ENCODE measurements at places on chromosomes 3 and 15. TPM values are rescaled to one million over a fixed set of nuclear protein-coding genes. Genes with fewer than 3 reads are reported as not detected.
A peak's percentile ranks its signal among the peaks of the same experiment; 100 is the strongest.

- DNase-seq = no peak
- H3K4me1 ChIP-seq = no peaks in the 10 kb centered on the region
- no peaks in the 10 kb centered on the region for H3K27me3 ChIP-seq
- no peak overlapping the region for H3K27ac ChIP-seq
- H3K4me3 ChIP-seq = no peak overlapping the region
These were observed 485.4 kb downstream of the CNTN6 start for GRCh38 chr3:1578124-1578806.

DNA sequence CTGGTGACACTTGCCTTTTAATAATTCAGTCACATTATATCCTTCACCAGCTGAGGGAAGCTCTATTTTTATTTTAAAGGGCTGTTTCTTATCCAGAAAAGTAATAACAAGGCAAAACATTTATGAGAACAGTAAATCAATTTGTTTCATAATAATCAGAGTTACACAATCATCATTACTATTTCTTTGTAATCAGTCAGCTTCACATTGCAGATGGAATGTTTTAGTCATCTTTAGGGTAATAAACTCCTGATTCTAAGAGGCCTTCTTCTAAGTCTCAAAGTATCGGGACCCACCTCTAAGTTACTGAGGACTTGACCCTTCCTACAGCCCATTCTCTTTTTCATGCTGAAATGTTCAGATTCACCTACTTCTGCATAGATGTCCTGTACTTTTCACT is 298.3 kb upstream of the TGFBR2 start:
- H3K4me3 ChIP-seq = no peak overlapping the region
- H3K36me3 ChIP-seq = no peaks in the 10 kb centered on the region
- no peak overlapping the region for H3K27ac ChIP-seq
- no peaks in the 10 kb centered on the region for H3K4me1 ChIP-seq
- peaks cover 5% of the 10 kb centered on the region for H3K27me3 ChIP-seq

DNA sequence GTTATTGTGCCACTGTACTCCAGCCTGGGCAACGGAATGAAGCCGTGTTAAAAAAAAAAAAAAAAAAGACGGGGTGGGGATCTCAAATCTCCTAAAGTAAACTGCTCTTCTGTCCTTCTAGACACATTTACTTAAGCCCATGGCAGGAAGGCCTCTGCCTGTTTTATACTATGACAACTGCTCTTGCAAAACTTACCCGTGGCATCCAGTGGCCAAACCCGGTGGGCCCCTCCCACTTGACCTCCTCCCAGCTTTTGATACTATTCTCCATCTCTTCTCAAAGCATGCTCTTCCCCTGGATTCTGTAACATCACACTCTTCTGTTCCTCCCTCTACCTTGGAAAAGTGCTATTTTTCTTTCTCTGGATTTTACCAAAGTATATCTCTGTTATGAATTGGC is 112.2 kb downstream of the RFTN1 start:
- H3K27me3 ChIP-seq = no peaks in the 10 kb centered on the region
- no peak overlapping the region for H3K27ac ChIP-seq
- DNase-seq = no peak
- H3K36me3 ChIP-seq = peaks cover 12% of the 10 kb centered on the region
- H3K4me3 ChIP-seq = no peak overlapping the region

DNA sequence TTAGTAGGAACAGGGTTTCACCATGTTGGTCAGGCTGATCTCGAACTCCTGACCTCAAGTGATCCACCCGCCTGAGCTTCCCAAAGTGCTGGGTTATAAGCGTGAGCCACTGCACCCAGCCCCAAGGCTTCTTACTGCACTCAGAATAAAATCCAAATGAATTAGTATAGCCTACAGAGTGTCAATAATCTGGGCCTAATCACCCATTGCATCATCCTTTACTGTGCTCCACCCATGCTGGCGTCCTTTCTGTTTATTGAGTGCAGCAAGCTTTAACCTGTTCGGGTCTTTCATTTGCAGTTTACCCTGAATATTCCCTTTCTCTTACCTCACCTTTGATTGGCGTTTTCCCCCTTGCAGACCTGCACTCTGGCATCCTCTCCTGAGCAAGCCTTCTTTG is 77.7 kb downstream of the CEP63 start:
- no peaks in the 10 kb centered on the region for H3K27me3 ChIP-seq
- no peak overlapping the region for H3K27ac ChIP-seq
- no peak for DNase-seq
- no peak overlapping the region for H3K4me3 ChIP-seq

GRCh38 chr3:155356594-155357370 is 63.3 kb upstream of the STRIT1 start:
- no peak for DNase-seq
- H3K27me3 ChIP-seq = peaks cover 38% of the 10 kb centered on the region
- H3K27ac ChIP-seq = no peak overlapping the region
- H3K36me3 ChIP-seq = peaks cover 3% of the 10 kb centered on the region

DNA sequence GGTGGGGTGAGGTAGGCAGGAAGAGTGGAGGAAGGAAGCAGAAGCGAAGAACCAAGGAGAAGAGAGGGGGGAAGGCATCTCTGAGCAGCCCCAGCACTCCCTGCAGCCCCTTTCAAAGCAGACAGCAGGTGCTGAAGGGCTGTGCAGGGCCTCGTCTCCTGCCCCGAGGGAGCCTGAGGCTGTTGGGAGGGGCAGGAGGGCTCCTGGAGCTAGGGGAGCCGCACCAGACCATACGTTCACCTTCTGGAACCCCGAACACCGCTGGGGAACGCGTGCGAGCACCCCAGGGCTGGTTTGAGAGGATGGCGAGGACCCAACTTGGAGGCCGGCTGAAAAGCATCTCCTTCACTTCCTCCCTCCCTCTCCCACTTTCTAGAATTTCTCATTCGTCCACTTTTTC is 259.8 kb downstream of the FAM43A start:
- no peak overlapping the region for H3K27ac ChIP-seq
- H3K4me3 ChIP-seq = no peak overlapping the region
- H3K4me1 ChIP-seq = peaks cover 5% of the 10 kb centered on the region
- H3K27me3 ChIP-seq = peaks cover 21% of the 10 kb centered on the region
- DNase-seq = no peak
- peaks cover 5% of the 10 kb centered on the region for H3K36me3 ChIP-seq

- no peak for DNase-seq
- peaks cover 6% of the 10 kb centered on the region for H3K36me3 ChIP-seq
- peak overlapping the region; percentile 61 for H3K27ac ChIP-seq
- H3K4me3 ChIP-seq = no peak overlapping the region
These were observed 33.1 kb downstream of the ARIH2 start for GRCh38 chr3:48951764-48952163.

The CACNA1D gene
- 0.57 TPM for total RNA-seq

DNA sequence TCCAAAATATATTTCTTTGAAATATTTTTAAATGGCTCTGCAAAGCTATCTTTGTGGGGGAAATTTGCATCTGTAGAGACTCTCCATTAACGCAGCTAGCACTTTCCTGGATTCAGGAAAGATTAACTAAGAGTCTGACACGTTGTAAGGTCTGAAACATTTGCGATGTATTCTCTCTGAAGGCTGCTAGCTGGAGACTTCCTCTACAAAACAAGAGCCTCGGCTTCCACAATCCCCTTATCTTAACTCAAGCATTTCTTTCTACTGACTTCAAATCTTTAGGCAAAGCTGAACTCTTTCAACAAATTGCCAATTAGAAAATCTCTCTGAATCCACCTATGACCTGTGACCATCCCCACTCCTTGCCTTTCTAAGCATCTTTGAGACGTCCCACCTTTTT is 250.5 kb downstream of the KLF13 start:
- H3K4me1 ChIP-seq = no peaks in the 10 kb centered on the region
- H3K27me3 ChIP-seq = peaks cover 20% of the 10 kb centered on the region
- no peak overlapping the region for H3K4me3 ChIP-seq
- H3K36me3 ChIP-seq = no peaks in the 10 kb centered on the region
- no peak overlapping the region for H3K27ac ChIP-seq
- no peak for DNase-seq

The ESYT3 gene
- total RNA-seq = not detected

- H3K27ac ChIP-seq = no peak overlapping the region
- no peaks in the 10 kb centered on the region for H3K36me3 ChIP-seq
- H3K27me3 ChIP-seq = no peaks in the 10 kb centered on the region
These were observed 10.4 kb downstream of the TMEM44 start for GRCh38 chr3:194622621-194623340.

The LRRC31 gene
- not detected for total RNA-seq

The KNG1 gene
- not detected for total RNA-seq

GRCh38 chr3:38984731-38985130 is 67.0 kb downstream of the SCN11A start:
- H3K36me3 ChIP-seq = no peaks in the 10 kb centered on the region
- H3K4me3 ChIP-seq = no peak overlapping the region
- peaks cover 22% of the 10 kb centered on the region for H3K27me3 ChIP-seq
- DNase-seq = no peak
- H3K27ac ChIP-seq = no peak overlapping the region
- H3K4me1 ChIP-seq = no peaks in the 10 kb centered on the region

- H3K36me3 ChIP-seq = peaks cover 2% of the 10 kb centered on the region
- DNase-seq = no peak
- H3K4me1 ChIP-seq = peaks cover 5% of the 10 kb centered on the region
- H3K4me3 ChIP-seq = no peak overlapping the region
- H3K27ac ChIP-seq = no peak overlapping the region
- H3K27me3 ChIP-seq = no peaks in the 10 kb centered on the region
These were observed 28.4 kb upstream of the AKAP13 start for GRCh38 chr15:85351965-85352364.

The SENP7 gene
- total RNA-seq = 48.3 TPM

GRCh38 chr15:77543159-77543882 is 89.4 kb downstream of the LINGO1 start:
- peaks cover 17% of the 10 kb centered on the region for H3K27me3 ChIP-seq
- DNase-seq = peak; percentile 48
- H3K4me3 ChIP-seq = peak overlapping the region; percentile 83
- H3K27ac ChIP-seq = peak overlapping the region; percentile 75
- H3K4me1 ChIP-seq = peaks cover 12% of the 10 kb centered on the region
- H3K36me3 ChIP-seq = no peaks in the 10 kb centered on the region

The A4GNT gene
- total RNA-seq = not detected

- no peaks in the 10 kb centered on the region for H3K4me1 ChIP-seq
- no peaks in the 10 kb centered on the region for H3K27me3 ChIP-seq
- no peaks in the 10 kb centered on the region for H3K36me3 ChIP-seq
- no peak overlapping the region for H3K4me3 ChIP-seq
These were observed 1002.4 kb upstream of the CADM2 start for GRCh38 chr3:83956431-83956830.

The EXD1 gene
- not detected for total RNA-seq

The SYNPR gene
- not detected for total RNA-seq

DNA sequence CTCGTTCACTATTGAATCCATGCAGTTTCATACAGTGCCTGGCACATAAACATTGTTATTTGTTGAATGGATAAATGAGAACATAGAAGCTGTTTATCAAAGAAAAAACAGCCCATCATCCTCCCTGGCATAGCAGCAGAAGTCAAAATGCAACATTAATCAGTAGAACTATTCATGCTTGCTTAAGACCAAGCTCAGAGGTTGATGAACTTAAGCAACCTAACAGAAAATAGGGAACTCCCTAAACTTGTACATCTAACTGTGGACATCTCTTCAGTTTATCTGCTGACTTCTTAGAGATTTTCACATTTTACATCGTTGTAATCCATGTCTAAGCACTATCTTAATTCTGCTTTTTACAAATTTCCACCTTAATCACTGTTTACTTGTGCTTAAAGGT is 29.2 kb downstream of the SENP8 start:
- H3K4me1 ChIP-seq = peaks cover 5% of the 10 kb centered on the region
- H3K4me3 ChIP-seq = no peak overlapping the region
- peaks cover 26% of the 10 kb centered on the region for H3K27me3 ChIP-seq
- no peak for DNase-seq
- no peak overlapping the region for H3K27ac ChIP-seq

DNA sequence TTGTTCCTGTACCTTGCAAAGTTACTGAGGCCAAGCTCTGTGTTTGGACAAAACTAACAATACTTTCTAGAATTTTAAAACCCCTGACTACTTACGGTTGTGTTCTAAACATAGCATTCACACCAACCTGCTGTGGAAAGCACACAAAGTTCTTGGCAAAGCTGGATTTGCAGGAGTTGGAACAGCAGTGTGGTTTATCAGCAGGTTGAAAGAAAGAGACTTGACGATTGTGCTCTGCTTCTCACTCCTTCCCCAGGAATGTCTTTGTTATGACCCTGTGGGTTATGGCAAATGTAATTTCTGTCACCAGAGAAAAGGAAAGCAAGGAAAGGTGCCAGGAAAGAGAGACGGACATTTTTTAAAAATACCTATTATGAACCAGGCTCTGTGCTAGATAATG is 165.5 kb upstream of the TGFBR2 start:
- DNase-seq = no peak
- no peaks in the 10 kb centered on the region for H3K36me3 ChIP-seq
- no peak overlapping the region for H3K27ac ChIP-seq
- no peak overlapping the region for H3K4me3 ChIP-seq
- H3K27me3 ChIP-seq = no peaks in the 10 kb centered on the region

DNA sequence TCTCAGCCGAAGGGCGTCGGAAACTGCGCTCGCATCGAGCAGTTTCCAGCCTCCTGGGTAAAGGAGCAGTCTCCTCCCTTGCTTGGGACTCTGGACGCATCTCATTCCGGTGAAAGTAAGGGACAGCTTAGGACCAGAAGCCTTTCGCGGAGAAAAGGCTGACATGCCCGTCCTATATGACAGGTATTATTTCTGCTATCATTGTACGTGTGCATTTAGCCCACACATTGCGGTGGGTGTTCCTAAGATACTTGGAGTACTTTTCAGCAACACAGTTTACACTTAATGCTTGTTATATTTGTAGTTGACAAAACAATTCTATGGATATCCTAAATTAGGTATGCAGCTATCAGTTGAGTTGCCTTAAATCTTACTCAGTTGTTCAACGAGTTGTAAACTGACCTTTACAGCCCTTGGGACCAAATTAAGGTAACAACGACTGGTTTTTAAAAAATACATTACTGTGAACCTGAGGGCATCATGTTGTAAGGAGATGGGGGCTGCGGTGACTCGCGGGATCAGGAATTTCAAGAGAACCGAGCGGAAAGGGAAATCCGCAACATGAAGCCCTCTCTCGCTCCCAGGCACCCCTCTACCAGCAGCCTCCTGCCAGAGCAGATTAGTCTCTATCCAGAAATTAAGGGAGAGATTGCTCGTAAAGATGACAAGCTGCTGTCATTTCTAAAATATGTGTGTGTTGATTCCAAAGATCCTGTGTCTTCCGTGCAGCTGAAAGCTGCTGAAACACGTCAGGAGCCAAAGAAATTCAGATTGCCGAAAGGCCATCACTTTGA is 632 bp upstream of the COPS2 start:
- peaks cover 29% of the 10 kb centered on the region for H3K4me1 ChIP-seq
- H3K27me3 ChIP-seq = no peaks in the 10 kb centered on the region

DNA sequence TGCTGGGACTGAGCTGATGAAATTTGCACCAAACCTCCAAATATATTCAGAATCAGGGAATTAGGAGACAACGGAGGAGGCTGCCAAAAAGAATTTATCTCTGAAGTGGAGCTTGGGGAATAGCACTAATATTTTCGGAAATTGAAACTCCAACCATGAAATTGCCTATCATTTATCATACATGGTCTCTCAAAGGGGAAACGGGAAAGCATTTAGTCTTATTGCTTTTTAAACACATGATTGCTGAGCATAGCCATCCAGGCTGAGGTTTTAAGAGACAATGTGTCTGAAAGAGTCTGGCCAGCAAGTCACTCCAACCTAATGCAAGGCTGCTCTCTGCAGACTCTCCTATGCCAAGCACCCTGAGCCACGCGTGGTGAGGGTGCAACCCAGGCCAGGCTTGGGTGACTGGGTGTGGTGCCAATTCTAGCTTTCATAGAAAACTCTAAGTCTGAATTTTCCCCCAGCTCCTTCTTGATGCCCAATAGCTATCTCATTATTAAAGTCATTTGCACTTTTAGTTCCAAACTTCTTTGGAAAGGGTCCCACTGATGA is 200.2 kb downstream of the RPLP1 start:
- H3K27me3 ChIP-seq = peaks cover 33% of the 10 kb centered on the region
- no peak overlapping the region for H3K4me3 ChIP-seq
- H3K27ac ChIP-seq = no peak overlapping the region
- H3K4me1 ChIP-seq = peaks cover 22% of the 10 kb centered on the region
- H3K36me3 ChIP-seq = peaks cover 3% of the 10 kb centered on the region

The AGTR1 gene
- not detected for total RNA-seq
